ENCODE measurements at places on chromosomes 1 and 21. TPM values are rescaled to one million over a fixed set of nuclear protein-coding genes. Genes with fewer than 3 reads are reported as not detected.

NDUFS5 gene
- polyA plus RNA-seq: 292 TPM

CELA3A gene
- polyA plus RNA-seq: 0.96 TPM

KCNK2 gene
- 4.0 TPM for polyA plus RNA-seq

KRTAP12-3 gene
- not detected for polyA plus RNA-seq

SV2A gene
- polyA plus RNA-seq: 4.1 TPM
